Tibial nerve (tissue), 4 donors: ENCODE measurements at places on chromosomes 16 and 17.

- DNase-seq: no peak
These were observed 6.2 kb downstream of the ZNF423 start for GRCh38 chr16:49849754-49850108.

DNA sequence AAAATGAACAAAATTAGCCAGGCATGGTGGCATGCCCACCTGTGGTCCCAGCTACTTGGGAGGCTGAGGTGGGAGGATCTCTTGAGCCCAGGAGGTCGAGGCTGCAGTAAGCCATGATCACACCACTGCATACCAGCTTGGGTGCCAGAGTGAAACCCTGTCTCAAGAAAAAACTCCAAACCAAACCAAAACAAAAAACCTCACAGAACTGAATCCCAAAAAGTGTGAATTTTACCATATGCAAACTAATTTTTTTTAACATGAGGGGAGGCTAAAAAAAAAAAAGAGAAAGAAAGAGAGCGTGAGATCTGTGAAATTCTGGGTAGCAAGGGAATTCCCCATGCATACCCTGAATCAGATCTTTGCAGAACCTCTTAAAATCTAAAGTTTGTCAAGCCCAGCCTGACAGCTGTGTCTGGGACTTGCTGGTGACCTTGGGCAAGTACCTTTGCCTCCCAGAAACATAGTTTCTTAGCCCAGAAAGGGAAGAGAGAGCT lies 17.1 kb upstream of the CDH1 start:
- DNase-seq: no peak

GRCh38 chr17:12431188-12431587 lies 234.5 kb upstream of the MYOCD start:
- DNase-seq: no peak

DNA sequence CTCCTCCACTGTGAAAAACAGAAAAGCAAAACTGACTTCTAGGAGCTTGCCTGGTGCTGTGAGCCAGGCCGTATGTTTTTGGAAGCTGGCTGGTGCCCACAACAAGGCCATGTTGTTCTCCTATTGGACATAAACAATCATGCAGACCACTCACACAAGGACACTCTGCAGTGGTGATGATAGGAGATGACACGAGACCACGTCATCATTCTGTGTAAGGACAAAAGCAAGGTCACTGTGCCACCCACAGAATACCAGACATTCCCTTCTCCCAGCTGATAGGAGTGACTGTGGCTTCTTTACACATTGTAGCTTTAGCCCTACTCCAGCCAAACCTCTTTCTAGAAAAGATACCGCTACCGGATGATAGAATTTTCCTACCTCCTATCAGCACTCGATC lies 47.7 kb upstream of the LCMT1 start:
- no peak for DNase-seq

GRCh38 chr17:52606098-52606497 lies 447.6 kb upstream of the CA10 start:
- no peak for DNase-seq

DNA sequence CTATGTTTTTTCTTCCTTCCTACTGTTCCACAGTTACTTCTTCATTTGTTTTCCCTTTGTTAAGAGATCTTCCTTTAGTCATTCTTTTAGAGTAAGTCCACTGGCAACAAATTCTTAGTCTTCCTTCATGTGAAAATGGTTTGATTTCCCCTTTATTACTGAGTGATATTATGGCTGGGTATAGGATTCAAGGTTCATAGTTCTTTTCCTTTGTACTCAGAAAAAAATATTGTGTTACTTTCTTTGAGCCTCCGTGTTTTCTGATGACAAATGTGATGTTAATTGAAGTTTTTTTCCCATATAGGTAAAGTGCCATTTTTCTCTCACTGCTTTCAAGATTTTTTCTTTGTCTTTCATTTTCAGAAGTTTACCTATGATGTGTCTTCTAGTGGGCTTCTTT lies 283.1 kb upstream of the TBX2 start:
- DNase-seq: no peak

- DNase-seq: peak; percentile 24
These were observed 12.6 kb upstream of the ASGR1 start for GRCh38 chr17:7191571-7192270.

GRCh38 chr17:64771980-64772844 lies 110.1 kb upstream of the SMURF2 start:
- DNase-seq: no peak

GRCh38 chr17:46201491-46201890 lies 8.3 kb upstream of the KANSL1 start:
- no peak for DNase-seq

DNA sequence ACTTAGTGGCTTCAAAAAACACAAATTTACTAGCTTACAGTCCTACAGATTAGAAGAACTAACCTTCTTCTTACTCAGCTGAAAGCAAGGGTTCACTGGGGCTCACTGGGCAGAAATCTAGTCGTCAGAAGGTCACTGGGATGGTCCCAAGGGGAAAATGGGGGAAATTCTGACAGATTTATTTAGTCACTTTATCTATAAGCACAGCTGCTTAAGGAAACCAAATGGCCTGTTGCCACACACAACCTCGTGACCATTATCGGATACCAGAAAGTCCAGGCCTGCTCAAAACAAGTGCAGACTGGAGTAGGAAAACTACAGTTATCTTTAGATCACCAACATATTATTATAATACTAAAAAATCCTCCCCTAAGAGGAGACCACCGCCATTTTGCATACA lies 374.6 kb upstream of the ASIC2 start:
- DNase-seq: no peak

- DNase-seq: no peak
These were observed 694 bp upstream of the MLST8 start for GRCh38 chr16:2204416-2205103.

DNA sequence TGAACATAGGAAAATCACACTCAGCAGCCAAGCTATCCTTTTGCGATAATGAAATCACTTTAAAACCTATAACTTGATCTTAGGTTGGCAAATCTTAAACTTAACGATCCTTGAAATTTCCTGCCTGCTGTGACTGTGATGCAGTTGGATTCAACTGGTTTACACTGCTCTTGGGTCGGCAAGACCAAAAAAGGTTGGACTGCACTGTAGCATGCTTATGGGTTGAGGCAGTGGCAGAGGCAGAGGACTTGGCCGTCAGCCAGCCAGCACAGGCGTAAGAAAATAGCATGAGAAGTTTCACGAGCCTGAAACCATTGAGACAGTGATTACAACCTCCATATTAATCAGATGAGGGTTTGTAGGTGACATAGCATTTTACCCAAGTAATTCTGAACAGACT lies 21.4 kb downstream of the WSB1 start:
- DNase-seq: peak; percentile 75

DNA sequence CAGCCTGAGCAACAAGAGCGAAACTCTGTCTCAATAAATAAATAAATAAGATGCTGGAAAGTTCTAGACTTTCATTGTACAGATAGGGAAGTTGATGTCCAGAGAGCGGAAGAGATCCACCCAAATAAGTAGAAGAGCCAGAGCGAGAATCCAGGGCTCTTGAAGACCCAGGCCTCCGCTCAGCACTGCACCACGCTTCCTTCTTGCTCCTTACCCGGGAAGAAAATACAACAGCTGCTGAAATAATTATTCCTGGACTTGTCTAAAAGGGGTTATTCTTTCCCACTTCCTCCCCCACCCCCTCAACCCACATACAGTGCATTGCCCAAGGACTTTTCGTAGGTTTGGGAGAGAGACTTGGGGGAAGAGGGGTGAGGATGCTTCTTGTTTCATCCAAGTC lies 26.7 kb downstream of the CDK5RAP3 start:
- DNase-seq: no peak

DNA sequence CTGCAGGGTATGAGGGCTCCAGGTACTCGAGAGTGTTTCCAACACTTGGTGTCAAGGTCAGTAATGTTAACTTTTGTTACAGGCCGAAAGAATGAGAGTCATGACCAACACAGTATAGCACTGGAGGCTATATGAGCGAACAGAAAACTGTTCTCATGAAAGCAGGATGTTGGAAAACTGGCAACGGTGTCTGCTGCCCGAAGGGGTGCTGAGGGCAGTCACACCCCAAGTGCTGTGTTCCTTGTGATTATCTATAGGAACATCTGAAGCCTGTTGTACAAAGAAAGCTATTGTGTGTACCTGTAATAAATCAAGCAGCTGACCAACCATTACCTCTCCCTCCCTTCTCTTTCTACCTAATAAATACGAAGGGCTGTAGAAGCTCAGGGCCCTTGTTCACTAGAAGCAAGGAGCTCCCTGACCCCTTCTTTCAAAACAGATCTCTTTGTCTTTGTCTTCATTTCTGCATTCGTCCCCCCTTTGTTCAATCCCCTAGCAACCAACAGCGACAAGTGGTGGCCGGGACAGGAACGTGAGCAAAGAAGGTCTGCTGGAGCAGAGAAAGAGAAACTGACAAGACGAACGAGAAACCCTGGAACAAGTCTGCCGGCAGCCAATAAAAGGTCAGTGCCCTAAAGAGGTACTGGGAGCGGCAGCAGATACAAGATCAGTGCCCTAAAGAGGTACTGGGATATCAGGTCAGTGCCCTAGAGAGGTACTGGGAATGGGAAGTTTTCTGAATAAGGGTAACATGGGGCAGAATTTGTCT lies 7.6 kb downstream of the CD300LD start:
- DNase-seq: no peak

GRCh38 chr17:45823598-45823997 lies 21.1 kb upstream of the SPPL2C start:
- DNase-seq: no peak
